Suprapubic skin (tissue), 4 donors: ENCODE measurements at places on chromosomes 7 and 10.

DNA sequence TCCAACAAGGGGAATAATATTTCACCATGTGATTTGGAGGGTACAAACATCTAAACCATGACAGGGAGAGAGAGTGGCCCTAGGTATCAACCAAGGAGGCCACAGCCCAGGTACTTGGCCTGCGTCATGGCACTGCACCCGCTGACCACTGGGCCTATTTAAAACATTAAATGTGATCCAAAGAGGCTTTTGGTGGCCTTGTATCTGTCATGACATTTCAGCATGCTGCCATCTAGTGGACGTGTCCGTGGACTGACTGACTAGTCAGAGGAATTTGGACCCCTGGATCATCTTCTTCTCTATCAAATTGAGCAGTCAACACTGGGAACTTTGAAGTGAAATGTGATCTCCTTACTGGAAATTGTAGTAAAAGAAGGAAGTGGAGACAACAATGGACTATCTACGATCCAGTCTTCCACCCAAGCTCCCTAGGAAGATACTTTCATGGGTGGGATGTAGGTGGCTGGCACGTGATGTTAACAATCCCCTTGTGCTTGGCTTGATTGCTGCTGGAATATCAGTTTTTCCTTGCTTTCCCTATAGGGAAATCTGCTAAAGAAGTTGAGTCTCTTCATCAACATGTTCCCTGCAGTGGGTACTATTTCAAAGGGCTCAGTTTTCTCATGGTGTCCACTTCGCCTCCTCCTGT is 24.6 kb upstream of the ITGA8 start:
- no peak for DNase-seq
- H3K4me3 ChIP-seq: no peak overlapping the region
- no peak overlapping the region for H3K27ac ChIP-seq
- peaks cover 3% of the 10 kb centered on the region for H3K4me1 ChIP-seq

DNA sequence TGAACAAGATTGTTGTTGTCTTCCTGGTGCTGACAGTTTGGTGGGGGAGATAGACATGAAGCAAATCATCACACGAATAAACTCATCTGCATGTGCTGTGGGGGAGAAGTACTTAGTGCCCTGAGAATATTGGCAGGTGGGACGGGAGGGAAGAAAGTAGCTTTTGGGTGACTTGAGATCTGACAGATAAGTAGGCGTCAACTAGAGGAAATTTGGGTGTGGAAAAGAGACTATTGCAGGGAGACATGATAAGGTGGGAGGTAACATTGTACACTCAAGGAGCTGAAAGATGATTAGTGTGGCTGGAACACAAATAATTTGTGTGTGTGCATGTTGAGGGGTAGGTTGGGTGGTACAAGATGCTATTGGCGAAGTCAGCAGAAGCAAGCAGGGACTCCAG is 30.1 kb downstream of the CNNM2 start:
- H3K27ac ChIP-seq: no peak overlapping the region
- no peaks in the 10 kb centered on the region for H3K36me3 ChIP-seq
- DNase-seq: no peak
- H3K4me1 ChIP-seq: no peaks in the 10 kb centered on the region
- H3K27me3 ChIP-seq: no peaks in the 10 kb centered on the region

DNA sequence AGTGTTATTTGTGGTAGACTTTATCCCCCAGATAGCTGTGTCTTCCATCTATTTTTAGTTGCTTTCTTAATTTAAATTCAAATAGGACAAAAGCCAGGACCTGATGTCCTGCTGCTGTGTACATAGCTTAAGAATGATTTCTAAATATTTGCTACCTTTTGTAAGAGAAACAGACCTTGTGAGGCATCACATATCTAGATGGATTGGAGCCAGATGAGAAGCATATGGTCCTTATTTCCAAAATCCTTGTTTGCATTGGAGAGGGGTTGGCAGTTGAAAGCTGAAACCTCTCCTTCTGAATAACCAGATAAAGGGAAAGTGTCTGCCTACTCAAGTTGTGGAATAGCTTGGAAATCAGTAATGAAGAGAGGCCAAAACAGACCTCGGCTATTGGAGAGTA is 50.7 kb upstream of the AMPH start:
- H3K27ac ChIP-seq: no peak overlapping the region
- H3K36me3 ChIP-seq: no peaks in the 10 kb centered on the region
- no peak overlapping the region for H3K4me3 ChIP-seq
- no peaks in the 10 kb centered on the region for H3K4me1 ChIP-seq
- DNase-seq: no peak

DNA sequence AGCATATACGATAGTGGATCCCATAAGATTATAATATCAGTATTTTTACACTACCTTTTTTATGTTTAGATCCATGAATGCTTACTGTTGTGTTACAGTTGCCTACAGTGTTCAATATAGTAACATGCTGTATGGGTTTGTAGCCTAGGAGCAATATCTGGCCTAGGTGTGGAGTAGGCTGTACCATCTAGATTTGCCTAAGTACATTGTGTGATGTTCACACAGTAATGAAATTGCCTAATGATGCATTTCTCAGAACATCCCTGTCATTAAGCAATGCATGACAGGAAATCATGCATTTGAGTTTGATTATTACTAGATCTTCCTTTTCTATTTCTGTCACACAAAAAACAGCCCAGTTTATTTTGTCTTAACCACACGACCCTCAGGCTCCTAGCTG is 14.5 kb downstream of the CBX3 start:
- DNase-seq: no peak
- H3K27me3 ChIP-seq: no peaks in the 10 kb centered on the region
- H3K4me3 ChIP-seq: no peak overlapping the region
- H3K27ac ChIP-seq: no peak overlapping the region
- no peaks in the 10 kb centered on the region for H3K4me1 ChIP-seq
- H3K36me3 ChIP-seq: peaks cover 6% of the 10 kb centered on the region

DNA sequence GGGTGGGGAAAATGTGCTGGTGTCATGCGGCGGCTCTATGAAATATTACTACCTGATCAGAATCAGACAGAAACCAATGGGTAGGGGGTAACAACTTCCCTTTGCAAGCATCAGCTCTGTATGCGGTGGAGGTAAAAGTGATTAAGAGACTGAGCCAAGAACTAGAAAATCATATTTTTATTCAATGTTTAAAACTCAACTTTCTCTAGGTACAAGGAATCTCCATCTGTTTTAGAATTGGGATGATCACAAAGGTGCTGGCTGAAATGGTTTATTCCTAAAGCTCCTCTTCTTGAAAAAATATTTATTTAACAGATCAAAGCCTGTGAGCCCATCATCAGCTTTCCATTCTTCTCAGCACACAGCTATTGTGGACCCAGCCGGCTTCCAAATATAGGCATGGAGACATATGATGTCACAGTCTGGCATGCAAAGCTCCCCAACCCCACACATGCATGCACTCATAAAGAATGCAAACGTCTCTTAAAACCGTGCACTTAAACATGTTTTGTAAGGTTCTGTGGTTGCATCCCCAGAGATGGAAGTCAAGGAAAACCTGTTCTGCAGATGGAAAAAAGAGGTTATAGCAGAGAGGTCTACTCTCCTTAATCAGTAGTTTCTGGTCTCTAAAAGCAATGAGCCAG is 126.0 kb downstream of the SKIDA1 start:
- no peaks in the 10 kb centered on the region for H3K36me3 ChIP-seq
- no peak for DNase-seq
- H3K4me1 ChIP-seq: peaks cover 38% of the 10 kb centered on the region
- H3K4me3 ChIP-seq: no peak overlapping the region

- DNase-seq: no peak
- H3K27ac ChIP-seq: no peak overlapping the region
- H3K4me1 ChIP-seq: no peaks in the 10 kb centered on the region
- H3K36me3 ChIP-seq: no peaks in the 10 kb centered on the region
Measured at GRCh38 chr7:1331561-1332467, 99.1 kb downstream of the UNCX start.

- no peaks in the 10 kb centered on the region for H3K27me3 ChIP-seq
- no peak overlapping the region for H3K27ac ChIP-seq
- no peaks in the 10 kb centered on the region for H3K36me3 ChIP-seq
- H3K4me3 ChIP-seq: no peak overlapping the region
- DNase-seq: no peak
Measured at GRCh38 chr10:45238896-45239295, 76.5 kb downstream of the OR13A1 start.

- H3K27ac ChIP-seq: no peak overlapping the region
- no peak for DNase-seq
- H3K27me3 ChIP-seq: no peaks in the 10 kb centered on the region
- H3K36me3 ChIP-seq: no peaks in the 10 kb centered on the region
- H3K4me1 ChIP-seq: no peaks in the 10 kb centered on the region
Measured at GRCh38 chr10:13751191-13751764, 164.5 kb downstream of the PRPF18 start.

DNA sequence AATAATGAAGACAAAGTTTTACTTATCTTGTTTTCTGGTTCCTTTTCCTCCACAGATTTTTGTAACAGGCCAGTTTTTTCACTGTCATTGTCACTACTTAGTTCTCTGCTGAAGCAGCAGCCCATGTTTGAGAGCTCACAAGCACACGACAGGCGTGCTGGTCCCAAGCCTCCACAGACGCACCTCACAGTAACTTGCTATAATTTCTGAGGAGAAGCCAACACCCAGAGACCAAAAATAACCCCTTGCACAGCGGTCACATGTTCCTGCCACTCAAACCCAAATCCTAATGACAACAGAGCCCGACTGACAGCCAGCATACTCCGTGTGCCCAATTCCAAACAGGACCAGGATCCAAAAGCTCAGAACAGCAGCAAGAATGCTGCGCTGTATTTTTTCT is 58.5 kb downstream of the LARP4B start:
- H3K4me1 ChIP-seq: peaks cover 2% of the 10 kb centered on the region
- H3K4me3 ChIP-seq: no peak overlapping the region
- DNase-seq: no peak
- H3K27ac ChIP-seq: no peak overlapping the region
- H3K27me3 ChIP-seq: no peaks in the 10 kb centered on the region
- peaks cover 30% of the 10 kb centered on the region for H3K36me3 ChIP-seq

GRCh38 chr7:2012044-2012900 is 220.5 kb downstream of the MAD1L1 start:
- H3K27me3 ChIP-seq: no peaks in the 10 kb centered on the region
- DNase-seq: peak; percentile 43

GRCh38 chr7:124996778-124997177 is 67.2 kb upstream of the POT1 start:
- H3K4me1 ChIP-seq: no peaks in the 10 kb centered on the region
- no peak overlapping the region for H3K4me3 ChIP-seq
- no peaks in the 10 kb centered on the region for H3K27me3 ChIP-seq
- no peak for DNase-seq
- H3K36me3 ChIP-seq: no peaks in the 10 kb centered on the region

DNA sequence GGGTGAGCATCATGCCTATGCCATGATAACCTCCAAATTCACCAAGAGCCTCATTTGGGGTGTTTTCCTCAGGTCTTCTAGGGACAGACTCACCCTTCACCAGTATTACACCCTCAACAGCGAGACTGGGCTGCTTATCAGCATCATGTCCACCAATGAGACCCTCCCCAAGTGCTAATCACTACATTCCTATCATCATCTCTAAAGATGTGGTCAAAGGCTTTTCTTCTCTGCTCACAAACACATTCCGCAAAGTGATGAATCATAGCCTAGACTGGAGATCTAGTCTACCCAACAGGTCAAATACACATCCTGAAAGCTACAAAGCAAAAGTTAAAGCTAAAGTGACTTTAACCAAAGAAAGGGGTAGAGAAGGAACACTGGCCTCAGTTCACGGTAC is 75.3 kb upstream of the C7orf33 start:
- H3K4me1 ChIP-seq: no peaks in the 10 kb centered on the region
- no peak for DNase-seq
- H3K36me3 ChIP-seq: no peaks in the 10 kb centered on the region
- H3K27me3 ChIP-seq: peaks cover 4% of the 10 kb centered on the region
- no peak overlapping the region for H3K4me3 ChIP-seq
- H3K27ac ChIP-seq: no peak overlapping the region

DNA sequence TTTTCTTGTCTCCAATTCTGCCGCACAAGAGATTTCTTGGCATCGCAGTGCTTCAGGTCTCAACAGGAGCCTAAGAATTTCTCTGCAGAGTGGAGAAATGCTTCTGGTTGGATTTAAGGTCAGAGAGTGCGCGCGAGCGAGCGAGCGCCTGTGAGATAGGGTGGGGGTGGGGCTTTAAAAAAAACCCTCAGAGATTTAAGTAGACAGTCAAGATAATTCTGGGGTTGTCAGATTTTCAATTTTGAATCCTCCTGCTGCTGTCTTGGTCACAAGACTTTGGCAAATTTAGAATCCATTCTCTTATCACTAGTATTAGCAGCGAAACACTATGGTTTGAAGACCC is 49.7 kb downstream of the CPEB3 start:
- peaks cover 56% of the 10 kb centered on the region for H3K4me1 ChIP-seq
- no peak for DNase-seq
- H3K27ac ChIP-seq: peak overlapping the region; percentile 95
- H3K27me3 ChIP-seq: no peaks in the 10 kb centered on the region
- peak overlapping the region; percentile 91 for H3K4me3 ChIP-seq

GRCh38 chr7:83143107-83143506 is 19.6 kb downstream of the PCLO start:
- no peaks in the 10 kb centered on the region for H3K4me1 ChIP-seq
- no peaks in the 10 kb centered on the region for H3K36me3 ChIP-seq
- H3K27ac ChIP-seq: no peak overlapping the region
- DNase-seq: no peak
- no peaks in the 10 kb centered on the region for H3K27me3 ChIP-seq

GRCh38 chr7:151891753-151892152 is 14.8 kb upstream of the PRKAG2 start:
- H3K27ac ChIP-seq: no peak overlapping the region
- H3K36me3 ChIP-seq: no peaks in the 10 kb centered on the region
- no peak overlapping the region for H3K4me3 ChIP-seq
- no peak for DNase-seq

- H3K4me1 ChIP-seq: peaks cover 1% of the 10 kb centered on the region
- H3K27me3 ChIP-seq: no peaks in the 10 kb centered on the region
- no peaks in the 10 kb centered on the region for H3K36me3 ChIP-seq
- no peak overlapping the region for H3K4me3 ChIP-seq
- DNase-seq: no peak
- H3K27ac ChIP-seq: no peak overlapping the region
Measured at GRCh38 chr7:33650828-33651227, 254.5 kb upstream of the BMPER start.

GRCh38 chr7:100342765-100343164 is 15.2 kb upstream of the PILRB start:
- no peak for DNase-seq
- H3K4me1 ChIP-seq: peaks cover 22% of the 10 kb centered on the region
- no peaks in the 10 kb centered on the region for H3K27me3 ChIP-seq
- H3K36me3 ChIP-seq: peaks cover 46% of the 10 kb centered on the region
